NCI-H1694 treated with DMSO at 0.1 percent for 48 hours (cell line): ENCODE measurements at places on chromosomes 5 and 9.

DNA sequence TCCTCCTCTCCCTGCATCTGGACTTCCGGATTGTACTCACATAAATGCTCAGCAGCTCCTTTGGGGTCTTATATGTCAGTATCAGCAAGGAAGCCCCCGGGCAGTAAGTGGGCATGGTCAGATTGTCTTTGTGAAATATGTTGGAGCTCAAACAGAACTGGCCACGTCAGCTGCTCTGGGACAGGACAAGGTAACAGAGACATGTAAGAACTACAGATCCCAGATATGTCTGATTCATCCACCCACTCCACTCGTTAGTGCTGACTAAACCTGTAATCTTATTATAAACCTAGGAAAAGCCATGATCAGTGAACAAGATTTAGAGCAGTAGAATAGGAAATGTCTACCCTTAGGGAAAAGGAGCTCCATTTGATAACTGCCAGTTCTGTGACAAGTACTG lies 561.8 kb downstream of the CETN3 start:
- DNase-seq: no peak

DNA sequence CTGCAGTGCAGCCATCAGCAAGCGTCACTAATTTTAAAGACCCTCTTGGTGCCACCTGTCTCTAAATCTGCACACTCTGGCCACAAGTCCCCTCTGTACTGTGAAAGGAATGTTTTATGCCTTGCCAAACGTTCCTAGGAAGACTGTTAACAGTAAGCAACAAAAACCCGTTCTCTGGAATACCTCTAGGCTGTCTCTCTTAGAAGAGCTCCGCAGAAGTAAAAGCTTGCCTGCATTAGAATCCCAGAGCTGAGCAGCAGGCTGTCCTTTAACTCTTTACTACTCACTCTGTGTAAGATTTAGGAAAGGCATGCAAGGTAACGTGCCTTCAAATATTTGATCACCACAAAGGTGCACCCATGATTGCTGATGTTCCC lies 53.9 kb upstream of the C9orf72 start:
- DNase-seq: no peak

- no peak for DNase-seq
Observed at GRCh38 chr9:784916-785315, 56.6 kb upstream of the DMRT1 start.

DNA sequence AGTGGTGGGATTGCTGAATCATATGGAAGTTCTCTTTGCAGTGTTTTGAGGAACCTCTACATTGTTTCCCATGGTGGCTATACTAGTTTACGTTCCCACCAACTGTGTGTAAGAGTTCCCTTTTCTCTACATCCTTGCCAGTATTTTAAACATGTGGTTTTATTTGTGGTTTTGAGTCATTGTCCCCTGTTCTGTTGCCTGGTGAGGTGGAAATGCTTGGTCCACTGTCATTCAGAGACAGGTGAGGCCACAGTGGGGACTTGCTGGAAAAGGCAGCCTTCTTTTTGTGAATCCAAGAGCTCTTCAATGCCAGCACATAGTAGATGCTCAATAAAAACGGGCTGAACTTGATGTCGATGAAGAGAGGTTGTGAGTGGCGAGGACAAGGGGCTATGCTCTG lies 44.2 kb downstream of the SH3PXD2B start:
- no peak for DNase-seq

GRCh38 chr9:135519179-135519971 lies 1.9 kb upstream of the LCN1 start:
- DNase-seq: no peak

GRCh38 chr5:59097116-59097515 lies 514.2 kb downstream of the RAB3C start:
- no peak for DNase-seq

DNA sequence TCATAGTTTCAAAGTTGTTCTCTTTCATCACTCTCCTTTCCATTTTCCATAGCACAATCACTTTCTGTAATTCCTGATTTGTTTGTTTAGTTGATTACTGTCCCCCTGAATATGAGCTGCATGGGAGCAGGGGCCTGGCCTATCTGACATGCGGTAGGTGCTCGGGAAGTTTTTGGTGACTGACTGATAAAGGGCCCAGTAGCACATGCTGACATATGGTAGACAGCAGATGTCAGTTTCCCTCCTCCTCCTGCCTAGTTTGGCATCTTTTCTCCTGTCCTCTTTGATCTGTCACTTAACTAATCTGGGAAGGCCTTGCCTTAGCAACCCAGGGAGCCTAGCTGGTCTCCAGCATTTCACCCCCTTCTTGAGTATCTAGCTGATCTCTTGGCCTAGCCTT lies 14.4 kb downstream of the GALNT12 start:
- no peak for DNase-seq

DNA sequence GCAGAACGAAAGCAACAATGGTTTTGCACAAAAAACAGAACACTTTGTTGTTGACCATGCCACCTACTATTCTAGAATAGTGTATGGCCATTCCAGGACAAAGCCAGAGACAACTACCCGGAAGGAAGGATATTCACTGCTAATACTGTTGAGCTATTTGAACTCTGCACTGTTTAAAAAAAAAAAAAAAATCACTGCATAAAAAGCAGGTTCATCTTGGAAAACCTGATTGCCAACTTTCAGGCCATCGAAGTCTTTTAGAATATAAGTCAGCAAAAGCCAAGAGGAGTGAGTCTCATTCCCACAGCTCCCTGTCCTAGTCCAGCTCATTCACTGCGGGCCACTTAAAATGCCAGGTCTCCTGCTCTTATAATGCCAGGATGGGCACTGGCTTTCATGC lies 4.0 kb downstream of the ENC1 start:
- DNase-seq: no peak

- no peak for DNase-seq
Observed at GRCh38 chr5:31130676-31131075, 62.8 kb upstream of the CDH6 start.

- DNase-seq: no peak
Observed at GRCh38 chr5:65708145-65708544, 13.8 kb downstream of the SGTB start.

DNA sequence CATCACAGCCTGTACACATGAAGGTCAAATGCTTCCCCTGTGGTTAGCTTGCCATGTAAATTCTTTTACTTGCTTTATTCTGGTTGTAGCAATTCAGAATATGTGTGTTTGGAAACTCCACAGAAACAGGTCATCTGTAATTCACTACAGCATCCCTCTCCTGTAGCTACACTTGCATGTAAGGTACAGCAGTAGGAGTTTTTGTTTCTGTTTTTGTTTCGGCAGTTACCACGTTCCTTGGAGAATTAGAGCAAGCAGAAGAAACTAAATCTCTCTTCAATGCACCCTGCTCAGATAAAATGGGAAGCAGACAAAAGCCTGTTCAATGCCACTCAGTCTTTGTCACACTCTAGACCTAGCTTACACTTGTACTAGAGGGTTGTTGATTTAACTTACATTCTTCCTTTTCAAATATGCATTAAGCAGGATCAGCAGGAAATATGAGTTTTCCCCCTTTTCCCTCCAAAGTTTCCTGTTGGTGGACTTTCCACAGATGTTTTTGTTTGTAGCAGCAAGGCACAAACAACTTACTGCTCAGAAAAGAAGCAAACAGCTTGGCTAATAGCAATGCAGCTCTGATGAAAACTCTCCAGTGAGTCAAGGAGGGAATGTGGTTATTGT lies 80.9 kb downstream of the YIPF5 start:
- no peak for DNase-seq

GRCh38 chr9:110579862-110580219 lies 300 bp upstream of the SVEP1 start:
- DNase-seq: no peak

DNA sequence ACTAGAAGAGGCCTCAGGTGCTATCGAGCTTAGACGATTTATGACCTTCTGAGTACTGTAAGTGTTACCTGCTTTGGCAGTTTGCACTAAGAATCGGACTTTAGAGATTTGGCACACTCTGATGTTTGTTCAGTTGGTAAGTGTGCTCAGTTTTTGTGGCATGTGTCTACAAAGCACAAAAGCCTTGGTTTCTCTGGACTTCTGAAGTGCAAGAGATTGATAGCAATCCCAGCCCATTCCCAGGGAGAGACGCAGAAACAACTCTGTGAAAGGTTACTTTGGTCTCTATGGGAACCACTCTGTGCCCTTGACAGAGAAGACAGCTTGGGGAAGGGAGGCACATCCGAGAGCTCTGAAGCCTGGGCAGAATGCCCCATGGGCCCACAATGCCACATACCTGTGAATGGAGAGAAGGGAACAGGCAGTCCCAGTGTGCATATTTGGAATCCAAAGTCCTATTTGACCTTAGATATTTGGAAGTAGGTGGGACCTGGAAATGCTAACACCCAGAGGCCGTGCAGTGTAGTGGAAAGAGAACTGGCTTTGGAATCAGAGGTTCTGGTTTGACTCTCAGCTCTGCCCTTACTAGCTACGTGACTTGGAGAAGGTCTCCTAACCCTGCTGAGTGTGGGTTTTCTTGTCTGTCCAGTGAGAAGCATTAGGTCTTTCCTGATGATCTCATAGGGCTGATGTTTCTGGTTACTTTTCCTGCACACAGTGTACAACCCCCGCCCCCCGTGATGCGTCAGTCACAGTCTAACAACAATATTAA lies 194.3 kb upstream of the VLDLR start:
- no peak for DNase-seq

DNA sequence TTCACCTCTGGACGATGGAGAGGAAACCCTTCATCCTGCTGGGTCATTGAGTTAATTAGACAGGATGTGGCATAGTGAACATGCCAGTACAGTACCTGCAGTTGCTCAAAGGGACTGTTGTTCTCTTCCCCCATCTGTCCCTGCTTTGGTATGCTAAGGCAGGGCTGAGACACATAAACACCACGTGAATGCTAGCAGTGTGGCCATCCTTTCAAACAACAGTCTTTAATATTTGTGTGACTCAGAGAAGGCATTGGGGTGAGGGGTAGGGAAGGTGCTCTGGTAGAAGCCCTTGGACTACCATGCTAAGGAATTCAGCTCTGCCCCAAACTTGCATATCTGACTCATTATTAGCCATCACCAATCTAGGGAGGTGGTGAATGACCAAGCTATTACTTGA lies 180.2 kb upstream of the ZNF618 start:
- DNase-seq: no peak

GRCh38 chr5:81161012-81161601 lies 72.0 kb upstream of the CKMT2 start:
- no peak for DNase-seq

DNA sequence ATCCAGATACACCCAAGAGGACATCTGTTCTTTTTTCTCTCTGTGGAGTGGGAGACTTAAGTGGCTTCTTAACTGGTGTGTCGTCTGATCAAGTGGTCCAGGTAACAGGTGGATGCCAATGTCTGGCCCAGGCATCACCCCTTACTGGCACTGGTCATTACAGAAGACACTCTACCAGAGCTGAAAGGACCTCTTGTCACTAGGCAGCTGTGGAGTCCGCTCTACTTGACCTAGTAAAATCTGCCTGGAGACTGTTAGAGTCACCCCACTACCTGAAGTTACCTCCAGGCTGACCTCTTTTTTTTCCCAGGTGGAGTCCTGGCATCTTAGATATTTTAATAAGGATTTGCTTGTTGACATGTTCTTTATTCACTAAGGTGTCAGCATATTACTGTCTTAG lies 22.5 kb downstream of the FXN start:
- DNase-seq: no peak

GRCh38 chr5:851553-851952 lies 767 bp upstream of the ZDHHC11 start:
- DNase-seq: no peak

GRCh38 chr5:74042959-74043358 lies 417.0 kb downstream of the ARHGEF28 start:
- DNase-seq: no peak

GRCh38 chr9:81558091-81558830 lies 131.1 kb downstream of the TLE1 start:
- no peak for DNase-seq

GRCh38 chr9:135043345-135043744 lies 44.1 kb upstream of the OLFM1 start:
- DNase-seq: no peak

GRCh38 chr5:176527246-176528222 lies 9.7 kb downstream of the RNF44 start:
- no peak for DNase-seq

GRCh38 chr5:133552925-133553525 lies 59.3 kb downstream of the FSTL4 start:
- no peak for DNase-seq

DNA sequence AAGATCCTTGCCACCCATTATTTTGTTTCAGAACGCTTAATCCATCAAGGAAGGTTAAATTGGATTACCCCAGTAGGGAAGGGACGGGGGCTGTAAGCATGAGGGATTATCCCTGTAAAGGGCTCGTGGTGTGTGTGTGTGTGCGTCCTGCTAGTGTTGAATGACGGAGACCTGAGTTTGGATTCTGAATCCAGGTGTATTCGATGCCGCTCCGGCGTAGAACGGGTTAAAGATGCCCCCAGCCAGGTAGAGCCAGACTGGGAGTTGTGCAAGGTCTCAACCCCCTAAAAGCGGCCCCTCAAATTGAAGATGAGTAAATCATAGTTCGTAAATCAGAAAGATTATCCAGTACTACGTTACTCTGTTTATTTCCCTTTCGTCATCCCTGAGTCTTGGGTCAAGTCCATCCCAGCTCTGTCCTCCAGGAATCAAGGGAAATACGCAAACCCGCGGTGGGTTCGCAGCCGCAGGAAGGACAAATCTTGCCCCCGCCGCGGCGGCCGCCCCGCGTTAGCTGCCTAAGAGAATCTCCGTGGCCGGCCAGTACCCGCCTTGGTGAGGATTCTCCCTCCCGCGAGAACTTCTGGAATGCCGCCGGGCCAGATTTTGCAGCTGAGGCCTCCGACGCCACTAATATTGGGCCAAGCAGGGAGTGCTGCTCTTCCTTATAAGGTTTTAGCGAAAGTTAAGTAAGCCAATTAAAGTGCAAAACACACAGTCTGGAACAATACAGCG lies 586 bp upstream of the MTAP start:
- DNase-seq: no peak

DNA sequence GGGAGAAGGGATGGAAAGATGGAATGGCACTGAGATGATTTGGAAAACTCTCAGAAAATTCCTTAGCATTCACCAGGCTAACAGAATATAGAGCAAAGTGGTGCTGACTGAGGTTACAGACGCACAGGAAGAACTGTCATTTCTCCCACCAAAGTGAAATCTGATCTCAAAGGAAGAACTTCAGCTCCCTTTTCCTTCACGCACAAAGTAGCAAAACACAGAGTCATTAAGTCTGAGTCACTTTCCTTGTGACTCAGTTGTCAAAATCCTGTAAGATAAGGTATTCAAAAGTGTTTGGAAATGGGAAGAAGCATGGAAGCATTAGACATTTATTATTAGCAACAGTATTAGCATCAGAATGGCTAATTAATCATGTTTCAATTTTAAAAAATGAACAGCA lies 11.7 kb downstream of the MPDZ start:
- no peak for DNase-seq
